Stomach (tissue), 19 donors: ENCODE measurements at places on chromosomes 7 and 10. TPM values are rescaled to one million over a fixed set of nuclear protein-coding genes. Genes with fewer than 3 reads are reported as not detected.
A peak's percentile ranks its signal among the peaks of the same experiment; 100 is the strongest.

GRCh38 chr7:138970446-138970845 lies 10.7 kb downstream of the KIAA1549 start:
- no peak overlapping the region for H3K27ac ChIP-seq
- no peaks in the 10 kb centered on the region for H3K36me3 ChIP-seq
- H3K27me3 ChIP-seq: no peaks in the 10 kb centered on the region
- no peak for DNase-seq
- H3K4me3 ChIP-seq: no peak overlapping the region
- H3K4me1 ChIP-seq: no peaks in the 10 kb centered on the region

GRCh38 chr10:66218981-66219587 lies 706.8 kb upstream of the LRRTM3 start:
- H3K27me3 ChIP-seq: no peaks in the 10 kb centered on the region
- no peak overlapping the region for H3K27ac ChIP-seq
- no peaks in the 10 kb centered on the region for H3K4me1 ChIP-seq
- no peak overlapping the region for H3K4me3 ChIP-seq
- no peaks in the 10 kb centered on the region for H3K36me3 ChIP-seq

DNA sequence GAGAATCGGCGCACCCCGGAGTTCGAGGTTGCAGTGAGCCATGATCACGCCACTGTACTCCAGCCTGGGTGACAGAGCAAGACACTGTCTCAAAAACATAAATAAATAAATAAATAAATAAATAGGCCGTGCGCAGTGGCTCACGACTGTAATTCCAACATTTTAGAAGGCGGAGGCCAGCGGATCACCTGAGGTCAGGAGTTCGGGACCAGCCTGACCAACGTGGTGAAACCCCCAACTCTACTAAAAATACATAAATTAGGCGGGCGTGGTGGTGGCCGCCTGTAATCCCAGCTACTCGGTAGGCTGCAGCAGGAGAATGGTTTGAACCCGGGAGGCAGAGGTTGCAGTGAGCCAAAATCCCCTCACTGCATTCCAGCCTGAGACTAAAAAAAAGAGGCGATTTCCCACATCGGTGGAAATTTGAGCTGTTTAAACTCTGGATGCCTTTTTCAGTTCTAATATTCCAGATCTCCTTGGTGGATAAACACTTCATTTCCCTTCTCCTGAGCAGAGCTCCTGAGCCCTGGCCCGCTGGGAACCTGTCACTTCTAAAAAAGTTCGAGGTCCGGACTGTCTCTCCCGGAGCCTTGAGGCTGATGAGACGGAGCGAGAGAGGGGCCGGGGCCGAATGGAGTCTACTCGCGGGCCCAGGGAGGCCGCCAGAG lies 2.0 kb upstream of the NFKB2 start:
- H3K36me3 ChIP-seq: peaks cover 21% of the 10 kb centered on the region
- no peaks in the 10 kb centered on the region for H3K27me3 ChIP-seq
- H3K27ac ChIP-seq: peak overlapping the region; percentile 99
- peaks cover 31% of the 10 kb centered on the region for H3K4me1 ChIP-seq
- DNase-seq: no peak

DNA sequence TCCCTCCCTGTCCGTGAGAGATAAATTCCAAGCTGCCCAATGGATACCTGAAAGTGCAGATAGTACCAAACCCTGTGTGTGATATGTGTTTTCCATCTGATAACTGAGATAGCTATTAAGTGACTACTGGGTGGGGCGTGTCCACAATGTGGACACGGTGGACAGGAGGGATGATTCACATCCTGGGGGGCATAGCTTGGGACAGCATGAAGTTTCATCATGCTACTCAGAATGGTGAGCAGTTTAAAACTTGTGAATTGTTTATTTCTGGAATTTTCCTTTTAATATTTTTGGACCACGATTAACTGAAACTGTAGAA lies 158.6 kb downstream of the CREB5 start:
- H3K4me3 ChIP-seq: no peak overlapping the region
- H3K27ac ChIP-seq: no peak overlapping the region
- no peak for DNase-seq
- peaks cover 53% of the 10 kb centered on the region for H3K27me3 ChIP-seq
- no peaks in the 10 kb centered on the region for H3K36me3 ChIP-seq
- H3K4me1 ChIP-seq: peaks cover 19% of the 10 kb centered on the region

- DNase-seq: no peak
- H3K36me3 ChIP-seq: no peaks in the 10 kb centered on the region
- H3K4me3 ChIP-seq: no peak overlapping the region
- H3K27ac ChIP-seq: no peak overlapping the region
- H3K27me3 ChIP-seq: peaks cover 33% of the 10 kb centered on the region
Measured at GRCh38 chr10:132305654-132306342, 2.0 kb downstream of the STK32C start.

GRCh38 chr7:125661006-125661405 lies 731.4 kb upstream of the POT1 start:
- no peak overlapping the region for H3K27ac ChIP-seq
- no peaks in the 10 kb centered on the region for H3K4me1 ChIP-seq
- no peak overlapping the region for H3K4me3 ChIP-seq

The FAM3C gene
- 15.2 TPM for total RNA-seq

DNA sequence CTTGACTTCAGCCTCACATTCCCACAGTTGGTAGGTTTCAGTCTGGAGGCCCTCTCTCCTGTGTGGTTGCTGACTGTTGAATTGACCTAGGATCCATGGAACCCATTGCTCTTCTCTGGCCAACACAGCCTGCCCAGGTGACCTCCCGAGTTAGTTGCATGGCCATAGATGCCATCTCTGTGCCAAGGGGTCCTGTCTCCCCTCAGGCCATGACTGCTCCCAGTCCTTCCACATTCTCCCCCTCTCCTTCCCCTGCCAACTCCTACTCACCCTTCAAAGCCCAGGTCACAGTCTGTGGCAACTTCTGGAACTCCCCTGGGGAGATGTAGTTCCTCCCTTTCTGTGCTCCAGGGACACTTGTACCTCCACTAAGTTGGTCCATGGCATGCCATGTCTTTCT lies 67.3 kb upstream of the GRB10 start:
- no peaks in the 10 kb centered on the region for H3K36me3 ChIP-seq
- H3K27me3 ChIP-seq: no peaks in the 10 kb centered on the region
- H3K4me1 ChIP-seq: no peaks in the 10 kb centered on the region
- DNase-seq: no peak
- H3K27ac ChIP-seq: no peak overlapping the region
- H3K4me3 ChIP-seq: no peak overlapping the region

The NYAP1 gene
- not detected for total RNA-seq

The OIT3 gene
- total RNA-seq: 0.45 TPM

The ZP3 gene
- total RNA-seq: 1.4 TPM

DNA sequence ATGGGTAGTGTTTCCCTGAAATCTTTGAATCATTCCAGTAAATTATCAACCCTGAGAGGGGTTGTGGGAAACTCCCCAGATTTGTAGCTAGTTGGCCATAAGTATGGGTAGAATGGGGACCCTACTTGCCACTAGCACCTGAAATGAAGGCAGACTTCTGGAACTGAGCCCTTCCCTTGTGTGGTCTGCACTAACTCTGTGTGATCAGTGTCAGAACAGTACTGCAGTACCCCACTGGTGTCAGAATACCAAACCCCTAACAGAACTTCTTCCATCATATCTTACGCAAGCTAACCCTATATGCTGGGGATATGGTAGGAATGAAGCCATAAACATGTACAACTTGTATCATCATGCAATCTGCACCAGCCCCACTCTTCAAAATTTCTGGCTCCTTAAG lies 50.8 kb downstream of the ABI1 start:
- H3K4me1 ChIP-seq: peaks cover 8% of the 10 kb centered on the region
- H3K4me3 ChIP-seq: no peak overlapping the region
- no peak for DNase-seq
- no peaks in the 10 kb centered on the region for H3K36me3 ChIP-seq
- H3K27ac ChIP-seq: no peak overlapping the region
- H3K27me3 ChIP-seq: no peaks in the 10 kb centered on the region

The PCDH15 gene
- 3.7 TPM for total RNA-seq

- no peak for DNase-seq
- H3K36me3 ChIP-seq: peaks cover 82% of the 10 kb centered on the region
- H3K27ac ChIP-seq: no peak overlapping the region
- peaks cover 27% of the 10 kb centered on the region for H3K4me1 ChIP-seq
Measured at GRCh38 chr7:151237244-151238189, 5.2 kb downstream of the CHPF2 start.

The ZNF117 gene
- 14.6 TPM for total RNA-seq

- no peaks in the 10 kb centered on the region for H3K36me3 ChIP-seq
- no peak overlapping the region for H3K27ac ChIP-seq
- H3K27me3 ChIP-seq: no peaks in the 10 kb centered on the region
- no peak overlapping the region for H3K4me3 ChIP-seq
- no peaks in the 10 kb centered on the region for H3K4me1 ChIP-seq
Measured at GRCh38 chr7:17392846-17393245, 94.4 kb downstream of the AHR start.

- H3K4me1 ChIP-seq: peaks cover 33% of the 10 kb centered on the region
- H3K36me3 ChIP-seq: no peaks in the 10 kb centered on the region
- peak; percentile 35 for DNase-seq
- H3K27me3 ChIP-seq: peaks cover 31% of the 10 kb centered on the region
- no peak overlapping the region for H3K27ac ChIP-seq
Measured at GRCh38 chr10:123997486-123998196, 95.8 kb downstream of the CHST15 start.

DNA sequence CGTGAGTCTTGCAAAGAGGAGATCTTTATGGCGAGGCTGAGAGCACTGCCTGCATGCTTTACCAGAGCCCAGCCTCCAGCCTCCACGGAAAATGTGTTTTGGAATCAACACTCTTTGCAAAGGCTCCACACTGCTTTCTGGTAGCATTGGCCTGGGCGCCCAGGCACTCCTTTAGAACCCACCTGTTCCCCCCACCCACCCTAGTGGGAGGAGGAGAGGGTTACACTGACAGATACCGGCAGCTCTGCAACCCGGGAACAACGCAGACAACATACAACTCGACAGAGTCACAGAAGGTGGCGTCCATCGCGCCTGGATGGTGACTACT lies 5.5 kb upstream of the MNX1 start:
- no peak for DNase-seq
- no peaks in the 10 kb centered on the region for H3K36me3 ChIP-seq
- no peak overlapping the region for H3K27ac ChIP-seq

- no peaks in the 10 kb centered on the region for H3K27me3 ChIP-seq
- H3K27ac ChIP-seq: peak overlapping the region; percentile 77
- H3K4me3 ChIP-seq: peak overlapping the region; percentile 63
- no peak for DNase-seq
- peaks cover 7% of the 10 kb centered on the region for H3K4me1 ChIP-seq
- no peaks in the 10 kb centered on the region for H3K36me3 ChIP-seq
Measured at GRCh38 chr7:47253650-47254080, 328.2 kb downstream of the TNS3 start.

DNA sequence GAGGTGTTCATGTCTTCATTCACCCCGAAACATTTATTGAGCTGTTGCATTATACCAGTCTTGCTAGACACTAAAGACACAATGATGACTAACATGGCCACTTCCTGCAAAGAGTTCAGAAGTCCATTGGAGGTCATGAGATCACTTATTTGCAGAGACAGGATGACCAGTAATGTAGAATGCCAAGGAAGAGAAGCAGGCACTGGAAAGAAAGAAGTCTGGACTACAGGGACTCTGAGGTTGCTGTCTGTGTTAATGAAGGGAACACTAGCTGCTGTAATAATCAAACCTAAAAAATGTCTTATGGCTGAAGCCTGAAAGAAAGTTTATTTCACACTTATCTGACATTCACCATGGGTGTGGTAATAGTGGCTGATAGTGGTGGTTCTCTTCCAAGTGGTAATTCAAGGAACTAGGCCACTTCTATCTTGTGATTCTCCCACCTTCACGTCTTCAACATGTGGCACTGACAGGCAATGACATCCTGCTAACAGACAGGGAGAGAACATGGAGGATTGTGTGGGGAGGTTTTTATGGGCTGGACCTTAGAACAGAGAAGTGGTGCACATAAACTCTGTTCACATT lies 89.2 kb upstream of the MKLN1 start:
- H3K27ac ChIP-seq: no peak overlapping the region
- H3K4me1 ChIP-seq: peaks cover 9% of the 10 kb centered on the region
- H3K4me3 ChIP-seq: no peak overlapping the region

GRCh38 chr10:74103560-74104258 lies 46.9 kb downstream of the AP3M1 start:
- no peak overlapping the region for H3K4me3 ChIP-seq
- peaks cover 67% of the 10 kb centered on the region for H3K36me3 ChIP-seq
- H3K4me1 ChIP-seq: no peaks in the 10 kb centered on the region
- no peak overlapping the region for H3K27ac ChIP-seq
- peak; percentile 20 for DNase-seq

DNA sequence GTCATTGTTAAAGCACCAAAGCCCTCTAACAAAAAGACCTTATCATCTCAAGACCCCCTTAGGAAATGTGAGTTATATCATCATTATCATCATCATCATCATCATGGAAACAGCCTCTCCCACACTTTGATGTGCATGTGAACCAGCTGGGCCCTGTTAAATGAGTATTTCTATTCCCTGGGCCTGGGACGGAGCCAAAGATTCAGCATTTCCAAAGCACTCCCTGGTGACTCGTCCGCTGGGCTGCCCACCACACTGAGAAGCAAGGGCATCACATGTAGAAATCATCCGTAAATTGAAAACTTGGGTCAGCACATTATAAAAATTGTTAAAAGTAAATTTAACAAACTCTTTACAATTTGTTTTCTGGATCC lies 88.6 kb downstream of the PTPRN2 start:
- H3K27me3 ChIP-seq: no peaks in the 10 kb centered on the region
- H3K4me1 ChIP-seq: peaks cover 30% of the 10 kb centered on the region
- H3K27ac ChIP-seq: no peak overlapping the region
- DNase-seq: no peak
- no peak overlapping the region for H3K4me3 ChIP-seq

DNA sequence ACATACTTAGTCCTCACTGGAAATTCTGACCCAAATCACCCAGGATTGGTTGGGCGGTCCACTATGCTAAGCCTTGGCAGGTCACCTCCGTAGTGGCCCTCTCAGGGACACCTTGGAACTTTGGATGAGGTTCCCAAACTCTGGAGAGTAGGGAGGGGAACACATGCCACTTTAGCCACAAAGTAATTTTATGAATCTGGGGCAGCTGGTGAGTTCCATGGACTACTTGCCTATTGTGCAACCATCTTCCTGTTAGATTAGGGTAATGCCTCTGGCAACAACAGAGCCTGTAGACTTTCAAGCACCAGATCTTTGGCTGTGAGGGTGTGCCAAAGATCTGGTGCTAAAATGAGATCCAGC lies 77.7 kb downstream of the ITGB8 start:
- H3K4me3 ChIP-seq: no peak overlapping the region
- peak overlapping the region; percentile 75 for H3K27ac ChIP-seq
- H3K27me3 ChIP-seq: no peaks in the 10 kb centered on the region
- DNase-seq: no peak
- peaks cover 22% of the 10 kb centered on the region for H3K4me1 ChIP-seq
